T-helper 1 cell (primary cell): ENCODE measurements at places on chromosomes 4 and X.

DNA sequence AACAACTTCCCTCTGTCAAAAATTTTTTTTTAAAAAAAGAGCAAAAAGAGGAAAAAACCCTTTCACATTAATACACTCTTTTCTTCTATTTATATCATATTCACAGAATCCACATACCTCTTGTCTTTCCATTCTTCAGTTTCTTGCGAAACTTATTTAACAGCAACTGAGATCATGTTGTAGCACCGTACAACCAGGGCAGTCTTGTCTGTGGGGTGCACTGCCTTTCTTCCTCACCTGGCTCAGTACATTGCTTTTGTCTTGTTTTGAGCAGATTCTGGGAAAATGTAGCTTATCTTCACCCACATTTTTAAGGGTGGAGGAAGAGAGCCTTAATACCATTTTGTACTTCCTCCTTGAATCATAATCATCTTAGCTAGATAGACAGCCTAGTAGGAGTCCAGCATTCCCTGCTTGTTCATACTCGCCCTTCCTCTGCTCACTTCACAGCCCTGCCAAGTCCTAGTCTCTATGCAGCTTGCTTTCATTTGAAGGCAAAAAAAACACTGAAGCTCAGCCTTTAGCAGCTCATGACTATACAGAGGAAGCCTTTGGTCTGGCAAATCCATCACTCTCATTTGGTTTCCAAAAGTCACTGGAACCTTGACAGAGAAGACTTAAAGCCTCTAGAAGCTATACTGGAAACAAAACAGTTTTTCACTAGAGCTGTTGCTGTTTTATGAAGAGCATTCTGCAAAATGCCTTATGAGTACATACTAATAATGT is 140.6 kb upstream of the BANK1 start:
- DNase-seq = no peak

GRCh38 chr4:165929662-165930061 is 56.6 kb downstream of the TLL1 start:
- DNase-seq = no peak

DNA sequence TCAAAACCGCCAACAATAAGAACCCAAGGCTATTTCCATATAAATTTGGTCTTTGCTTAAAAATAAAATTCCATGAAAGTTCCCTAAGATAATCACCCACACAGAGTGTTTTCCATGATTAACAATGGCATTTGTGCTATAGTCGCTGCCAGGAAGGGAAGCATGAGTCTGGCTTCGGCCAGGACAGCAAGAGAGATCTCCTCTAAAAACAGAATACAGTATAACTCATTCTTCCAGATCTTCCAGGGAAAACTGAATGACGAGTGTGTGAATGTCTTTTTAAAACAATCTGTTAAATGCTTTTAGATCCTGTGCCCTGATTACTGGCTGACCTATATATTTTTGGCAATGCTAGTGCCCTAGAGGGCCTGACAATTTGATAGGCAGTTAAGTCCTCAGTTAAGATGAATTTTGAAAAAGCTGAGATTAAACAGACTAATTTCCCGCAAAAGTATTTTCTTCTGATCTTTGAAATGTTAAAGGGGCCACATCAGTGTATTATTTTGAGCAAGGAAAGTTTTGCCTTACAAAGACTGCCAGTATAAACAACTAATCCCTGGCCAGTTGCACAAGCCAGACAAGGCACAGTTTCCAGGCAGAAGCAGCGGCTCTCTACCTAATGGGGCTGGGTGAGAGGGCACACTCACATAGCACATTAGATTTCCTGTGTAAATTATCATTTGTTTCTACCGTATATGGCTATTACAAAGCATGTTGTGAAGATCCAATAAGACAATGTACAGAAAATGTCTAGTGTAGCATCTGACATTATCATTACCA is 127.3 kb downstream of the DCHS2 start:
- DNase-seq = no peak

DNA sequence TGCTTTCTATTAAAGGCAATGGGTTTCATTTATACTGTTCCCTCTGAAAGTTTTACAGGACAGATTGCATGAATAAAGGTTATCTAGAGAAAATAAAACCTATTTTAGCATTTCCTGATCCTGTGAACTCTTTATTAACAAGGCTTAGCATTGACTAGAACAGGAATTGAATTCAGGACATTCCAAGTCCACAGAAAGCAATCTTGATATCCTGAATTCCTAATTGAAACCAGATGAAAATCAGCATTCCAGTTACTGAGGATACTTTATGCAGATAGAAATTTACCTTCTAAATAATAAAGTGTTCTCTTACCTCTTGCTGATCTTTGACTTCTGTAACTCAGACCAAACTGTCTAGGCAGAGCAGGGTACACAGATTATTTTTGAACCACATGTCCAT is 151.4 kb downstream of the ZNF518B start:
- DNase-seq = no peak

- DNase-seq = no peak
Observed at GRCh38 chrX:22526339-22526738, 253.6 kb downstream of the CBLL2 start.

- no peak for DNase-seq
Observed at GRCh38 chr4:152784490-152785350, 5.0 kb downstream of the ARFIP1 start.

- no peak for DNase-seq
Observed at GRCh38 chrX:1529328-1529727, 7.7 kb downstream of the P2RY8 start.
